ENCODE measurements at places on chromosomes 2 and 18.
A peak's percentile ranks its signal among the peaks of the same experiment; 100 is the strongest.

GRCh38 chr2:38522754-38523349 lies 79.9 kb downstream of the HNRNPLL start:
- no peak for DNase-seq

DNA sequence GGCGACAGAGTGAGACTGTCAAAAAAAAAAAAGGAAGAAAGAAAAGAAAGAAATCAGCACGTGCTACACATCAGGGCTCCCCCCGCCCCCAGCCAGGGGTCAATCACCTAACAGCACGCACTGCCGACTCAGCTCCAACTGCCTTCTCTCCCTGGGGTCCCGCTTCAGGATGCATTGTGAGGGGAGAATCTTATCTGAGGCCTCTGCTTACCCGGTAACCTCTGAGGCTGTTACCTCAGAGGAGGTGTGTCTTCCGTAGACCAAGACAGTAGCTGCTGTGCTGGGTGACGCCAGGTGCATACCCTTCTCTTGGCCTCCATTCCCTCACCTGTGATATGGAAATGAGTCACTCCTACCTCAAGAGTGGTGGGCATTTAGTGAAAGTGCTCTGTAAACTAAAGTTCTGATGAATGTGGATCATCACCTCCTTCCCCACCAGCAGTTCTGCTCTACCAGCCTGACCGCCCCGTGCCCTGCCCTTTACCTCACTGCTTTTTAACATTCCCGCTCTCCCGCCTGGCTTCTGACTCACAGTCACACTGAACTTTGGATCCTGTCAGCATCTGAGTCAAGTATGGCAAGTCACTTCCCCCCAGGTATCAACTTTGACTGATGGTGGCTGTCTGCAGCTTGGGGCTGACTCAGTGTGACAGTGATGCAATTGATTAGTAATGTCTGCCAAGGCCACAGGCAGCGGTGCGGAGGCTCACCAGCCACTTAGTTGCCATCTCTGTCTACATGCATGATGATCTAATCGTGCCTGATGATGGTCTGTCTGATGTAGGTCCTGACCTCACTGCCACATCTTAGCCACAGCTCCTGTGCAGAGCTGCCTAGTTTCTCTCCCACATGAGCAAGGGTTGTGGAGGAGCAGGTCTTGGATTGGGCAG lies 20.1 kb downstream of the ARID5A start:
- DNase-seq, result no peak

- DNase-seq, result no peak
These were observed 293.8 kb downstream of the CNTNAP5 start for GRCh38 chr2:124318913-124319312.

DNA sequence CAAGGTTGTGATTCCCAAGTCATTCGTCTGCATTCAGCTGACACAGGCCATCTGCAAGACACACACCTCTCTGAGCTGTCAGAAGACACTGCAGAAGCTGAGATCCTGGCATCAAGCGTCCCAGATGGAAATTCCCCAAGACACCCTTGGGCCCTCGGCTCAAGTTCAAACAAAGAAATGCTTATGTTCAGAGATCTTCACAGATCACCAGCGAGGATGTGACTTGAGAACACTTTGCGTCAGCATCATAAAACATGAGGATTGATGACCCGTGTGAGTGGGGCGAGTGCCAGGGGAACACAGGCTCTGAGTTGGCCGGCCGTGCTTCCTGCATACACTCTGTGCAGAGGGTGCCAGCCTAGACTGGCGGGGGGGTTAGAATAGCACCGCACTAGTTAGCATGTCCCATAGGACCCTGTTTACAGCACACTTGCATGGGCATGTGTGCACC lies 36.8 kb downstream of the KCNIP3 start:
- DNase-seq, result no peak

- no peak for DNase-seq
These were observed 257.2 kb upstream of the CHAC2 start for GRCh38 chr2:53510401-53510800.

- no peak for DNase-seq
These were observed 47.3 kb downstream of the RBBP8 start for GRCh38 chr18:22980394-22980793.

DNA sequence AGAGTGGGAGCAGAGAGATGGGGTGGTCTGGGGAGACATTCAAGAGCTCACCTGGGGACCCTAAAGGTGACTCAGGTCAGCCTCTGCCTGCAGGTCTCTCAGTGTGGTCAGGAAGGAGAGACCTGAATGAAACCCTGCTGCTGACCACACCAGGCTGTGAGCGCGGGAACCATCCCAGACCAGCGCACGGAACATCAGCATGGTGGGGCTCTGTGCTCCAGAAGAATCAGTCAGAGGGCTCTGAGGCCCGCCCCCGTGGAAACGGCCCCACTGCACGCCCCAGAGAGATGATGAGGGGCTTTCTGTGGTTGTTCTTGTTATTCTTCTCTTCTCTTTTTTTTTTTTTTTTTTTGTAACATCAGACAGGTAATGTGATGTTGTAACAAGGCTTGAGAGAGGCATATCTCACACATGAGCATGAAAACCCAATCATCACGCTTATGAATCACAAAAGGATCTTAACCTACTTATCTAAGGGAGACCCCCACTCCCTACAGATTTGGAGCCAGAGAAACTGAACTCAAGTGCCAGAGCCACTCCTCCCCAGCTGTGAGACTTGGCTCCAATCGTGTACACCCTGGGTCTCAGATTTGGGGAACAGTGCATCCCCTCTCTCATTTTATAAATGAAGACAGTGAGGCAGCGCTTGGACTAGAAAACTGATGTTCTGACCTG lies 302.2 kb downstream of the EIPR1 start:
- no peak for DNase-seq

DNA sequence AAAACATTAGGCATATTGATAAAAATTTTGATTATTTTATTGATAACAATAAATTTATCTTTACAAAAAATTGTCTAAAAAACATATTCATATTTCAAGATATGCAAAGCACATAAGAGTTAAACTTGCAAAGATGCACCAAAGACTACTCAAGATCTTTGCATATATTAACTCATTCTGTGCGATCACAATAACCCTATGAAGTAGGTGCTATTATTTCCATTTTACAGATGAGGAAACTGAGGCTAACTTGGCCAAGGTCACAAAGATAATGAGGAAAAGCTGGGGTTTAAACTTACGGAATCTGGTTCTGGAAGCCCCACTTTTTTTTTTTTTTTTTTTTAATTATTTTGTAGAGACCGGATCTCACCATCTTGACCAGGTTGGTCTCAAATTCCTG lies 94.4 kb upstream of the SERTAD2 start:
- DNase-seq, result no peak

DNA sequence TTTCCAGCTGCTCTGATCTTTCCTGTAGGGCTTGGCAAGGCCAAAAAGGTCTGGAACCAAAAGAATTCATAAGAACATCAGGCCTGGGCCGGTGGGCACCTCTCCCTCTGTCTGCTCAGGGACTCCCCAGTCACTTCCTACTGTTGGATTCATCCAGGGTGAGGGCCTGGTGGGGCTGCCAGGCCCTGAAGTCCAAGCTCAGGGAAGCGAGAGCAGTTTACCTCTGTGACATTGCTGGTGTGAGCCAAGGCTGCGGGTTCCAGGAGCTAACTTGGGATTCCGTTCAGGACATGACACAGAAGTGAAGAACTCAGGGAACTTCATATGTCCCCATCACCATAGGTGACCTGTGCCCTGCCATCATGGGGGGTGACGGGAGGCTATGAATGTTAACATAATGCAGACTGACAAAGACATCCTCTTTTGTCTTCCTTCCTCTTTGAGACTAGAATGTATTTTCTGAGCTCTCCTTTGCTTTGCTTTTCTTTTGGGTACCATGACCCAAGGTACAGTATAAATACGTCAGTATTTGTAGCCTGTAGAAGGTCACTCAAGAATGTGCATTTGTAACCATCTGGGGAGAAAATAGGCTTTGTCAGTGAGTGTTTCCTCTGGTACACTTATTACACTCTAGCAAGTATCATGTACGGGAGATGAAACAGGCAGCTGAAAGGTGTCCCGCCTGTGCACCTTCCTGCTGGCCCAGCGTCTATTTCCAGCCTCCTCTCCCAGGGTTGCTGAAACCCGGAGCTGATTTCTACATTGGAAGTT lies 130.5 kb upstream of the SLC1A4 start:
- no peak for DNase-seq

DNA sequence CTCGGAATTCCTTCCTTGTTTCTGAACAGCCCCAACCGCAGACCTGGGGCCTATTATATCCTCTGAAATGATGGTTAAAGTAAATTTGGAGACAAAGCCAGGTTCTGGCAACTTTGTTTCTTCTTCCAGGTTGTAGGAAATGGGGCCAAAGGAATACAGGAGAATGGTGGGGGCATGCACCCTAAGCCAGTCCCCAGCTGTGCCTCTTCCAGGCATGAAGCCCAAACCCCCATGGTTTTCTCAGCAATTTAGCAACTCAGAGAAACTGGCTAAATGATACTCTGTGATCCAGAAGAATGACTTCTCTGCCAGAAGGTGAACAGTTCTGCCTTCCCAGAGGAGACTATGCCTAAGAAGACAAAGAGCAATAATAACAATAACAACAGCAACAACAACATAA lies 635.0 kb upstream of the FANCL start:
- no peak for DNase-seq

DNA sequence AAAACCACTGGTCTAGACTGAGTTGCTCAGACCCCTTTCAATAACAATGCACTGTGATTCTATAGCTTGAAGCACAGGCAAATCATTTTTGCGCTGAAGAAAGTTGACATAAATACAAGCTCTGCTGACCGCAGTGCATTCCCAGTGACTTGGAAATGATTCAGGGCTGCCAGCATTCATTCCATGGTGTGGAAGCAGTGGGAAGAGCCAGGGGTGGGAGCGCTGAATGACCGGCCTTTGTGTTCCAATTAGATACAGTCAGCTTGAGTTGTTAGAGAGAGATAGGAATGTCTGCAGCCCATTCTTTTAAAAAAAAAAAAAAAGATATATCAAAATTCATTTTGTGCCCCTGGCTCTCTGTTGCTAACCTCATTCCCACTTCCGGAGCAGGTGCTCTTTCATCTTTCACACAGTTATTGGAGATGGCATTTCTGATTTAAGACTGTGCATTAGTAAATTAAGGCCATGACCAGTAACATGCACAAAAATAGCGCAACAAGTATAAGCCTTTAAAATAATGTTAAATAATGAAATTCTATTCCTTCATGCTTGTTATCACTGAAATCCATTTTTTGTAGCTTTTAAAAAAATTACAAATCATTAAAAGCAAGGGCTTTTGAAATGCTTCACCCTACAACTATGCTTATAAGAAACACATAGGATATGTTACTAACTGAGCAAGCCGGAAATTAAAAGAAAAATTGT lies 59.4 kb upstream of the CTLA4 start:
- no peak for DNase-seq

DNA sequence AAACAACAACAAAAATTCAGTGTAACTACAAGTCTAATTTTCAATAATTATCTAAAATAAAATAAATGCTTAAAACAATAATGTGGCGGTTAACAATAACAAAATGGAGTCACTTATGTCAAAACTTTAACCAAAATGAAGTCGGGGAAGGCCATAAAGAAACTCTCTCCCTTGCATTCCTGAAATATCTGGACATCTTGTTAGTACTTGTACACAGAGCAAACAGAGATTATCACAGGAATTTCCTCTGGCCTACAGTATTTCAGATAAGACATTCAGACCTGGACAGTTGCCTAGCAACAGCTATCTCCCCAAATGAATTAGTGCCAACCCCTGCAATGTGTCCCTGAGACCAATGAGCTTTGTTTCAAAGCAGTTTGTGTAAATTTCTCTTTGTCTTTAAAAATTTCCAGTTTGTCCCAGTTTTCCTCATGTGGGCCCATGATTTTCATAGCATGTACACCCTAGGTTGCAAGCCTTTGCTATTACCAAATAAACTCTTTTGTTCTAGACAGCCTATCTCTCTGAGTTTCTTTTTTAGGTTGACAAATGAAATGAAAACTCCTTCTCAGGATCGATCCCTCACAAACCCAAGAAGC lies 68.6 kb downstream of the EXOC6B start:
- no peak for DNase-seq

GRCh38 chr2:74025971-74026612 lies 41.4 kb downstream of the TET3 start:
- DNase-seq, result no peak

- peak; percentile 13 for DNase-seq
These were observed 58.6 kb upstream of the SLC25A52 start for GRCh38 chr18:31819106-31819924.

DNA sequence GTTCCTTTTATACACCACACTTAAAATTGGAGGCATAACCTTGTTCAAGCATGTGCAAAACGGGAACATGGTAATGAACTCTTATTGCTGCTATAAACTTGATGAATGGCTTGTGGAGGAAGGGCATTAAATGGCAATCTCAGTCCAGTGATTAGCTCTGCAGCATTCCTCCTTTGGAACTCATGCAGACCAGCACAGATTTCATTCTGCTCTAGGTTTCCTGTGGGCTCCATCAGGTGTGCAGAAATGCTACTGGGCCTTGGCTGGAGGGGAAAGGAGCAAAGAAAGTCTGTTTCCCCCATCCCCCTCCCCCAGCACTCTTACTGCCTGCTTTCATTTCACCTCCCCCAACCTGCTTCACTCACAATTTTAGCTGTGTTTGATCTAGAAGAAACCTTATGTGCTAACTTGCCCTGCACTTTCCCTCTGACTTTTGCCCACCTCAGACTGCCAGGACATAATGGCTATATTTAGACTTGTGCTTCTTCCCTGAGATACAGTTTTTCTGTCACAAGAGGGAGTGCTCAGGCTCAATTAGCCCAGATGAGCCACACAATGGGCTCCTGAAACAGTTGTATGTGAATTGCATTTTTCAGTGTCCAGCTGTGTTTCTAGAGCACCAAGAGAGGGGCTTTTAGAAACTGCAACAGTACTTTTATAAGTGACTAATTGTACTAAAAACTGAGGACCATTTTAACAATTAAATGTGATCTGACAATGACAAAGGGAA lies 109.8 kb downstream of the FSHR start:
- peak; percentile 36 for DNase-seq

- no peak for DNase-seq
These were observed 78.4 kb downstream of the TRIM43 start for GRCh38 chr2:95670167-95670566.

- DNase-seq, result no peak
These were observed 4.1 kb downstream of the MYCN start for GRCh38 chr2:15944325-15945017.

- DNase-seq, result no peak
These were observed 440.8 kb upstream of the LRRTM4 start for GRCh38 chr2:77962943-77963342.

- DNase-seq, result no peak
These were observed 1005.4 kb downstream of the LRP1B start for GRCh38 chr2:141125432-141125831.
